ENCODE measurements at places on chromosomes 16 and 17.

DNA sequence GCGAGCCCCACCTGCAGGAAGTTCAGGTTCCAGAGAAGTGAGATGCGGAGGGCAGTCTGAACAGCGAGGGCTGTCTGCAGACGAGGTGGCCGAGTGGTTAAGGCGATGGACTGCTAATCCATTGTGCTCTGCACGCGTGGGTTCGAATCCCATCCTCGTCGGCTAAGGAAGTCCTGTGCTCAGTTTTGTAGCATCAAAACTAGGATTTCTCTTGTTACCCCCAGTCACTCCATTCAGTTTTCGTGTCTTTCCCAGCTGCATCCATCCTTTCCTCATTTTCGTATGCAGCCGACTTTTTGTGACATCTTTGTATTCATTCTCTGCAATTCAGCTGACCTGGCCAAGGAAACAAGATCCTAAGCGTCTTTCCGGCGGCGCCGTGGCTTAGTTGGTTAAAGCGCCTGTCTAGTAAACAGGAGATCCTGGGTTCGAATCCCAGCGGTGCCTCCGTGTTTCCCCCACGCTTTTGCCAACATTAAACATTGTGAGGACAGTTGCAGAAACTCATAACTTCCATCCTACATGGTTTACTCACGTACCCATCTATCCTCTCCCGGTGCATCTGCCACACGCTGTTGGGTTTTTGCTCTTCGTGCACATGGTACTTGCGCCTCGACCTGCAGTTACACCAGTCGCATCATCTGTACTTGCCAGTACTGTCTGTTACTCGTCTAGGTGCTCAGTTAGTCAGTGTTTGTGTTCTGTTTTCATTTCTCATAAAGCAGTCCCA lies 3.0 kb downstream of the BORCS6 start:
- DNase-seq = peak; percentile 86

DNA sequence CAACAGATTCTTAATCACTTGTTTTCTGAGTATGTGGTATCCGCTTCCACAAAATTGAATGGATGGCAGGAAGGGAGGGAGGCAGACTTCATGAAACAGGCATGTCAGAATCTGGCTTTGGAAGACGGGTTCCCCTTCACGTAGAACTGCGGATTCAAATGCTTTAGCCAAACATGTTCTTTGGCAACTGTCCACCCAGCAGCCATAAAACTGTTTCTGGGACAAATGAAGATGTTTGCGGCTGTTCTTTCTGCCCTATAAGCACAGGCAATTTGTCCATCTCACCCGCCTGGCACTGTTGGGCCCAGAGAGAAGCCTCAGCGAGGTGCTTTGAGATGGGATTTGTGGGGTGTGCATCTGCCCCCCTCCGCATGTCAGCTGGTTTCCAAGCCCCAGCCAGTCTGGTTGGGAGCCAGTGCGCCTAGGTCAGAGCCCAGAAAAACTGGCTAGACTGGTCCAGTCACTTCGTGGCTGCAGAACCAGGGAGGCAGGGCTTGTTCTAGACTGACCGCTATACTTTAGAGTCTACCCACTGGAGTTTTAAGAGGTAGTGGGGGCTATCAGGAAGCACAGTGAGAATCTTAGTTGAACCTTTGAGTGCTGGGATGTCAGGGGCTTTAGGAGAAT lies 6.3 kb downstream of the CRHR1 start:
- DNase-seq = no peak

DNA sequence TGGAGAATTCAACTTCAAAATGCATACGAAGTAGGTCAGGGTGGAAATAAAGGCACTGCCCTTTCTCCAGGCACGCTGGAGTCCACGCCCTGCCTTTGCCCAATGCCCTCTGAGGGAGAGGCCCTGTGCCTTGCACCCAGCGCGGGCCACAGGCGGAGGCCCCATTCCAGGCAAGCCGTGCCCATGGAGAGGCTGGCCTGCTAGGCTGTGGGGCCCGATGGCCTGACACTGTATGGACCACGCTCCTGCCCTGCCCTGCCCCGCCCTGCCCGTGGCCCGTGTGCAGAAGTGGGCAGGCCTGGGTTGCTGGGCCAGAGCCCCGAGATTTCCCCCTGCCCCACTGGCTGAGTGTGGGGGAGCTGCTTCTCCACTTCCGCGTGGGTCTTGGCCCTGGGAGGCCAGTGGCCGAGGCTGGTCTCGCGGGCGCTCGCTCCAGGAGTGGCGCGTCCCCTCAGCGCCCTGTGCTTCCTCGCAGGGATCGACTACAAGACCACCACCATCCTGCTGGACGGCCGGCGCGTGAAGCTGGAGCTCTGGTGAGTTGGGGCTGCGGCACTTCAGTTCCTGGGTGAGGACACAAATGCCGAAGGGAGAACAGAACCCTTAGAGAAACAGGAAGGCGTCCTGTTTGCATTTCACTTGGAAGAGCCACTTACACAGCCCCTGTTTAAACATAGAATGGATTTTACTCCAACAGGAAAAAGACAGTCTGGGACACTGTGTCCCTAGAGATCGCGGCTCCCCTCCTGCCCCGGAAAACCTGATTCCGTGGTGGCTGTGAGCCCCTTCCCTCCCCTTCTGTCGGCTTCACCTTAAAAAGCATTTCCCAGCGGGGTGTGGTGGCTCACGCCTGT lies 13.8 kb upstream of the WFIKKN1 start:
- DNase-seq = no peak

GRCh38 chr17:55587608-55588139 lies 76.4 kb upstream of the SMIM36 start:
- DNase-seq = no peak

DNA sequence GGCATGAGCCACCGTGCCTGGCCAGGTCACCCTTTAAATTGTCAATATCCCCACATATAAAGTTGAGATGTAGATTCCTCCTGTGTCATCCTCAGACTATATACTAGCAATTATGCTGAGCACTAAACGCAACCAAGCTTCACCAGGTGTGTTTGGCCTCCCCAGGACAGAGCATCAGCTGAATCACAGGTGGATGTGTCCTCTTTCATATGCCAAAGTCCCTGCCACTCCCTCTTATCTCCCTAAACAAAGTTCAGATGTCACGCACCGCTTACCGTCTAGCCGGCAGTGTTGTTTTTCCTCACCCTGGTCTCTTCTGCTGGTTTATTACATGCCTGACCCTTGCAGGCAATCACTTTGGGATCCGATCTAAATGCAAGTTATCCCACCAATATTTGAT lies 43.8 kb upstream of the ARHGAP44 start:
- DNase-seq = no peak

DNA sequence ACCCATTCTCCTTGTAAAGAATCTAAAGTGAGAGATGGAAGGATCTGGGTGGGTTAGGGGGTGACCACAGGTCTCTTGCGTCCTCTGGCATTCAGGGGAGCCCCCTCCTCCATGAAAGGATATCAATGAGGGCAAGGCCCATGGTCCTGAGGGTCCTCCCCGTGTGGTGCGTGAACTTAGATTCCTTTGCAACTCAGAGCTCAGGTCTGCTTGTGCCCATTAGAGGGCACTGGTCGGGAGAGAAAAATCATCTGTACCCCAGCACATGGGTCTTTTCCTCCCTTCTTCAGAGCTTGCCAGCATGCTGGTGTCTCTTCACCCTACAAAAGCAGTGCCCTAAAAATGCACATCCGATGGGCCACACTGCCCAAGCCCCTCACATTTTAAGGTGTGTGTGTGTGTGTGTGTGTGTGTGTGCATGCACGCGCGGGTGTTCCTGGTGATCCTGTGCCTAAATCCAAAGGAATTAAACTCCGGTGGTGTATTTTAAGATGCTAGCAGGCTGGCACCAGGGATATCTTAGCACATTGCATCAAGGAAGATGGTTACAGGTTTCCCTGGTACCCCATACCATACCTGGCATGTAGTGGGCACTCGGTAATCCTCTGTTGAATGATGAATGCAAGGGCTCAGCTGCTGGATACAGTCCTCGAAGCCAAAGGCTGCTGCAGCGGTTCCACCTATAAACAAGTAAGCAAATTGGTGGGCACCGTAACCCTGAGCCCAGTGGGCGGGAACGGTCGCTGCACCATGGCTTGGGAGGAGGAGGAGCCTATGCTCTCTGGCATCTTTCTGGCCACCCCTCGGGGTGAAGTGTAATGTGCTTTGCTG lies 4.7 kb downstream of the C1QTNF1 start:
- no peak for DNase-seq

Measured in activated CD4-positive, alpha-beta T cell treated with anti-CD3 and anti-CD28 coated beads, Interleukin-2, amount 50 U/mL, for 1 hour (primary cell).